AG10803 (cell line): ENCODE measurements at places on chromosomes 7 and 10.

DNA sequence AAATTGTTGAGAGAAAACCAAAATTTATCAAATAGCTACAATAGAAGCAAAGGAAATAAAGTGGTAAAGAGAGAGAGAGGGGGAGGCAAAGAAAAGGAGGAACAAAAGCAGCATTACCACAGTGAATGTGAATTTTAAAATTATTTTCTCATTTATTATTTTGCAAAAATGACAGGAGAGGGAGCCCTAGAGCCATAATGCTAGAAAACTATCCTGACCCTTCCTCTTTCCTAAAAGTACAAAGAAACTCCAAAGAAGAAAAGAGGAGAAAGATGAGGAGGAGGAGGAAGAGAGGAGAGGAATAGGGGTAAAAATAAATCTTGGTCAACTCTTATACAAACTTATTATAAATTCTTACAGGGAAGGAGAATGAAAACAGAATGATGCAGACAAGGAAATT is 921.5 kb downstream of the NRG3 start:
- peak; percentile 11 for DNase-seq

GRCh38 chr10:125010362-125010761 is 68.4 kb downstream of the ZRANB1 start:
- DNase-seq: no peak

DNA sequence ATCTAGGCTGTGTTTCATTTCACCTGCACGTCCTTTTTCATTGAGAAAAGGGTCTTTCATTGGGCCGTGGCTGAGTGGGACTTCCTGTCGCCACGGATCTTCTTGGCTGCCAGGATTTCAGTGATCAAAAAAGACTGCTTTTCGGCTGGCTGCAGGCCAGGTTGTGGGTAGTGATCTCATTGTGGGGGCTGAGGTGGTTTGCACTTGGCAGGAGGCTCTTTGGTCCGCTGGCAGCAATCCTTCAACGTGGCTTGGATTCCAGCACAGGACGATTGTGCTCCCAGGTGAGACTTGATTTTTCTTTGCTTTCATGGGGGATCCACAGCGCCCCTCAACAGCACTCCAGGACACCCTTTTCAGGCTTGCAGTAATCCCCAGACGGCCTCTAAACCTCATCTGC is 29.0 kb upstream of the ZNF273 start:
- no peak for DNase-seq

- DNase-seq: no peak
Measured at GRCh38 chr10:132641966-132642731, 104.6 kb downstream of the INPP5A start.

- no peak for DNase-seq
Measured at GRCh38 chr10:132666705-132667341, 119.1 kb downstream of the NKX6-2 start.

DNA sequence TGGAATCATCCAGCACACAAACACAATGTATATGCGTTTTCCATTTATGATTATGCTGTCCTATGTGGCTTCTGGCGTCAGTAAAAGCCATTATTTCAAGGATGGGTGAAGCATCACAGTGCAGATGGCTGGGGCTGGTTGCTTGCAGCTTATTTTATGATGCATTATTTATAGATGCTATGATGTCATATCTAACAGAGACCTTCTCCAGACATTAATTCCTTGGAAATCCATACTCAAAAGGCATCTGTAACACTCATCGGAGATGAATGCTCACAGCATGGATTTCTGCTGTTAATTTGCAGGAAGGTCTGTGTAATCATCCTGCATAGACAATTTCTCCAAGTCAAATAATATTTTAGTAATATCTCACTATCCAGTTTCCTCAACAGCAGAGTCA is 7.2 kb downstream of the RGS10 start:
- peak; percentile 43 for DNase-seq
